ENCODE measurements at places on chromosomes 5 and 9. TPM values are rescaled to one million over a fixed set of nuclear protein-coding genes. Genes with fewer than 3 reads are reported as not detected.

- DNase-seq, result no peak
Observed at GRCh38 chr5:31867219-31867618, 228.3 kb downstream of the PDZD2 start.

FBP2 gene
- total RNA-seq, result not detected

DNA sequence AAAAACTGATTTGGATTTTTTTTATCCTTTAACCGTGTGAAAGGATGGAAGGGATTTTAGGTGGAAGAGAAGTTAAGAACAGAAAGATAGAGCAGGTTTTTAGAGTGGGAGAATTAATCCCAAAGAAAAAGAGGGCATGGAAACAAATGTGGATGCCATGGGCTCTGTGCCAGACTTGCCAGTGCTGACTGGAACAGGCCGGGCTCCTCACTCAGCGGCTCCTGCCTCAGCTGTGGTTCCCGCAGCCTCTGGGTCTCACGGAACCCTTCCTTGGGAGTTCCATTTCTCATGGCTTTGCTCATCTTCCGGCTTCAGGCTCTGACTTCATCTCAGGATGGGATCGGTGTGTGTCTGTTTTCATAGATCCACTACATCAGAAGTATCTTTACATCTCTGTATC, 30.4 kb upstream of the SLC2A8 start:
- no peak for DNase-seq

DNA sequence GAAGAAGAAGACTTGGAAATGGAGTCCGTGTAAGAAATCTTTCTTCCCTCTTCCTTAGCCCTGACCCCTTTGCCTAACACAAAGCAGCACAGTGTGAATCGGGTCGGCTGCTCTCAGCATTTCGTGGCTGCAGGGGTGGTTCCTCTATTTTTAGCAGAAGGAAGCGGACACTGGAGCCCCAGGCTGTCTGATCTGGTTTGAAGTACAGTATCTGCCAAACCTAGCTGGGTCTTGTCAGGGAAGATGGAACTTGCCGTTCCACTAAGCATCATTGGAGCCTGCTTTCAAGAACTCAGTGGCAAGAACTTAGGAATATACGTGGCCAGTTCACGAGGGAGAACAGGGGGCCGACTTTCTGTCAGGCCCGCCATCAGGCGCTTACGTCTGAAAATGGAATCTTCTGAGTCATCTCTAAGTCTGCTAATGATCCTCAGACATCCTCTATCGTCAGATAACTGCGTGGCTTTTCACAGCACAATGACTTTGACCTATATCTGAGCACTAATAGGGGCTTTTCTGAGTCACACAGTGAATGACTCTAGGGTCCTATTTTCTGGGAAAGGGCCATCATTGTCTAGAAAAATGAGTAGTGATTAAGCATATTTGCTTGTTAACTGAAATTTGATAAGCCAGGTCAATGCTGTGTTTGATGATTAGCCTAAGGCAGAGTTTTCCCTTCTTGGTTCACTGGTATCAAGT, 43.3 kb upstream of the NCS1 start:
- no peak for DNase-seq

- no peak for DNase-seq
Observed at GRCh38 chr9:87597710-87598443, 100.2 kb downstream of the DAPK1 start.

ENTREP1 gene
- total RNA-seq, result 3.9 TPM

DNA sequence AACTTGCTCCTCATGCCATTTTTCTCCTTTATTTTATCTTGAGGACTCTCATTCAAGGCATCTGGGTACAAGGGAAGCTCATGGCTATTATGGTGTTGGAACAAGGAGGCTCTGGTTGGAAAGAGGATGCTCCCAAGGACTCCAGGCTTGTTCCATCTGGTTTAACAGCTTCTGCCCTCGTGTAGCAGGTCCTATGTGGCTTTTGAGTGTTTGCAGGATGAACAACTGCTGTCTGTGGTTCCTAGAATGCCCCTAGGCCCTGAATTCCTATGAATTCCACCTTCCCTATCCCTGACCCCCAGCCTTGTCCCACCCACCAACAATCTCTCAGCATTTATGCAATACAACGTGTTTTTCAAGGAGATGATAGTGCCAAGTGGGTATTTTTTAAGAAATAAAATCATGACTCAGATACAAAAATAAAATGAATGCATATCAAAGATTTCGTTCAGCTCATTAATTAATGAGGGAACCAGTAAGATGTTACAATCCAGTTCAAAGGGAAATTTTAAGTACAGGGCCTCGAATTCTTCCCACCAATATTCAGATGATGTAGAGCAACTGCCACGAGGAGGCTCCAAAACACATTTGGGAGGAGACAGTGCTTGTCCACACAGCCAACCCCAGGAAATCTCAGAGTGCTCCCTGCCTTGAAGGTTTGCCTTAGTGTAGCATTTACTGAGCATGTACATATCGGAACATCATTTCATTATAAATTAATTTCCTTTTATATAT, 182.0 kb downstream of the MUSK start:
- DNase-seq, result no peak

GRCh38 chr5:139108063-139108824, 89.9 kb downstream of the SIL1 start:
- DNase-seq, result no peak

DNA sequence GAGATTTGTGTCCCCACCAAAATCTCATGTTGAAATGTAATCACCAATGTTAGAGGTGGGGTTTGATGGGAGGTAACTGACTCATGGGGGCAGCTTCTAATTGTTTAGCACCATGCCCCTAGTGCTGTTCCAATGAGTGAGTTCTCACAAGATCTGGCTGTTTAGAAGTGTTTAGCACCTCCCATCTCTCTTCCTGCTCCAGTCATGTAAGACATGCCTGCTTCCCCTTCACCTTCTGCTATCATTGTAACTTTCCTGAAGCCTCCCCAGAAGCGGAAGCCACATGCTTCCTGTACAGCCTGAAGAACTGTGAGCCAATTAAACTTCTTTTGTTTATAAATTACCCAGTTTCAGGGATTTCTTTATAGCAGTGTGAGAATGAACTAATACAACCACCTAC, 170.5 kb downstream of the NDUFS4 start:
- no peak for DNase-seq

OLFML2A gene
- total RNA-seq, result 10.7 TPM

GRCh38 chr5:175438234-175438857, 5.6 kb downstream of the DRD1 start:
- no peak for DNase-seq

NIPBL gene
- total RNA-seq, result 57.3 TPM

GRCh38 chr9:31034311-31034710, 1350.1 kb upstream of the ACO1 start:
- DNase-seq, result no peak

GRCh38 chr9:14231196-14231990, 82.5 kb downstream of the NFIB start:
- DNase-seq, result no peak

GRXCR2 gene
- not detected for total RNA-seq

DNA sequence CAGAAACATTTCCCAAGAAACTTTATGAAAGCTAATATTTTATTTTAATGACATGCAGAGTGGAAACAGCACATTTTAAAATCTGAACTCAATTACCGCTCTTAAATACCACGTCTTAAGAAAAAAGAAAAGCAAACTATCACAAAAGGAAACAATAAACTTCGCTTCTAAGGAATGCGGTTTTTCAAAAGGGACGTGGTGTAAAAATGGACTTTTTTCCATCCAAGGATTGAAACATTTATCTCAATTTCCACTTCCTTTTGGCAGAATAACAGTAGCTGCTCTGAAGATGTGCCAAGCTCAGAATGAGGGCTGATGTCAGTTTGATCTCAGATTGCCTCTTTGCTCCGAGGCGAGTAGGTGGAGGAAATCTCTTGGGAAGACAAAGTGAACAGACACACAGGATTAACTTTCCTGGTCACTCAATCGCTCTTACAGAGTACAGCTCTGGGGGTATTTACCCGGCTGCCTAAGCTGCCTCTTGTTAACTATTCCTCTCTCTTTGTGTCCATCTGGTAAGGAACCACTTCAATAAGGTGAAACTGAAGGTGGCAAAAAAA, 158.5 kb downstream of the TRPM6 start:
- no peak for DNase-seq

SLC46A2 gene
- 0.35 TPM for total RNA-seq

MACROH2A1 gene
- total RNA-seq, result 170 TPM

- no peak for DNase-seq
Observed at GRCh38 chr5:100757618-100758017, 145.5 kb downstream of the ST8SIA4 start.

GRCh38 chr9:3361116-3361515, 164.7 kb downstream of the RFX3 start:
- no peak for DNase-seq

DNA sequence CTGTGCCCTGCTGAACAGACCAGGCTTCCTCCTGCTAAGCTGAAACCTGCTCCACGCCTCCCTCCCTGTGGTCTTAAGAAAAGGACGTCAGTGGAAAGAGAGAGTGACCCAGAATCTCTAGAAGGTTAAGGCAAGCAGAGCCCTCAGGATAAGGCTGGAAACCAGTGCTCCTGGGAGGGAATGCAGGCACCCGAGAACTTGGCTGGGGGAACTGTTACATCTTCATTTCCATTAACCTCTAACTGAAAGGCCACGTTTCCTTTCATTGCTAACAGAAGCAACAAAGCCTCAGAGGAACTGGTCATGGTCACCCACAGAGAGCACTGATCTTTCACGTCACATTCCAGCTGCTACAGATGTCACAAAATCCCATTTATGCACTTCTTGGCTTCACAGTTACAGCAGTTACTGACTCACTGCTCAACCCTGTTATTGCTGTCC, 26.1 kb upstream of the AKNA start:
- no peak for DNase-seq

DNA sequence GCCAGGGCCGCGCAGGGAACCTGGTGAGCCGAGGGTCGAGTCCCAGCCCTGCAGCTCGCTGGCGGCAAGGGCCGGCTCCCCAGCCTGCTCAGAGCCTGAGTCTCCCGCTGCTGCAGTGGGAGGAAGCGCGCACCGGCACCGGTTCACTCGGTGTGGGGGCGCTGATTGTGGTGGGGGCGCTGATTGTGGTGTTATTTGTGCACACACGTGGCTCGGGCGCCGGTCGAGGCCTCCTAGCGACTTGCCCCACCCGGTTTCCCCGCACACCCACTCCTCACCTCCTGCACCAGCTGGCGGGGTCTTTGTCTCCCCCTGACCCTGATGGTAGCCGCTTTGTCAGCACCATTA, 266.7 kb downstream of the NSG2 start:
- DNase-seq, result no peak

UBLCP1 gene
- 20.6 TPM for total RNA-seq

- DNase-seq, result no peak
Observed at GRCh38 chr5:178210073-178210535, 5.8 kb downstream of the HNRNPAB start.

DNA sequence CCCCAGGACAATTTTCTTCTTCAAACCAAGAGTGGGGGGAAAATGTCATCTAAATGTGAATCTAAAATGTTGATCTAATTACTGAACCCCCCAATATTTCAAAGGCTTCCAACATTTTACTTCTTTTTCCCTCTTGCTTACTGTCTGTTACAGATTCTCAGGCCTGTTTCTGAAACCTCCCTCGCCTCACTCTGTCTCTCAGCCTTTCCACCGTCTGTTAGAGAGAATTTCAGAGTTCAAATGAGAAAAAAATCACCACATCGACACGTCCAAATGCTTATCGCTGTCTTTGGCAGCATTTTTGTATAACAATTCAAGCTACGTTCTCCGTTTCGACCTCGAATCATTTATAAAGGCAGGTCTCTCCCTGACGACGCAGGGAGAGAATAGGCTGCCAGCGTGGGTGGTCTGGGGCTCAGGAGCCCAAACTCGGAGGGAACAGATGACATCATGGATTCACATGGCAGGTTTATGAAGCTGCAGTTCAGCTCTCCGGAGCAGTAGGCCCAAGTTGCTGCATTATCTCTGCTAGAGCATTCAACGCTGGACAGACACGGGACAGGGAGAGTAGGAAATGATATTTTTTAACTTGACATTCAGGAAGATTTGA, 139.8 kb downstream of the GAS1 start:
- DNase-seq, result no peak

- no peak for DNase-seq
Observed at GRCh38 chr5:103808464-103809106, 246.0 kb upstream of the NUDT12 start.

ANKRD34B gene
- 0.10 TPM for total RNA-seq

GRCh38 chr5:124935065-124935464, 188.6 kb upstream of the ZNF608 start:
- no peak for DNase-seq

IQGAP2 gene
- 28.5 TPM for total RNA-seq

DNA sequence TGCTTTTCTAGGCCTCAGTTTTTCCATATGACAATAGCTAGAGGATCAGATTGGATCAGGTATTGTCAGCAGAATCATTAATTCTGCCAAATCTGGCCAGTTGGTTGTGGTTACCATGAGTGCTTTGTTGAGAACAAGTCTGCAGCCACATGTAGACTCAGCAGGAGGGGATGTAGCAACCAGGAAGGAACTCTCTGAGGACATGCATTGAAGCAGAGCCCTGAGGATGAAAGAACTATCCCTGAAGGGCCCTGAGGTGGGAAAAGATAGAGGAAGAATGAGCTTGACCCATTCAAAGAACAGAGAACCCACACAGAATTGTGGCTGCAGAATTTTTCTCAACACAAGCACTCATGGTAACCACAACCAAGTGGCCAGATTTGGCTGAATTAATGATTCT, 60.1 kb upstream of the AFAP1L1 start:
- DNase-seq, result no peak

MZB1 gene
- total RNA-seq, result 0.61 TPM
